ENCODE measurements at places on chromosomes 3 and 15.

GRCh38 chr3:55858302-55858701 lies 371.2 kb upstream of the WNT5A start:
- no peak for DNase-seq

DNA sequence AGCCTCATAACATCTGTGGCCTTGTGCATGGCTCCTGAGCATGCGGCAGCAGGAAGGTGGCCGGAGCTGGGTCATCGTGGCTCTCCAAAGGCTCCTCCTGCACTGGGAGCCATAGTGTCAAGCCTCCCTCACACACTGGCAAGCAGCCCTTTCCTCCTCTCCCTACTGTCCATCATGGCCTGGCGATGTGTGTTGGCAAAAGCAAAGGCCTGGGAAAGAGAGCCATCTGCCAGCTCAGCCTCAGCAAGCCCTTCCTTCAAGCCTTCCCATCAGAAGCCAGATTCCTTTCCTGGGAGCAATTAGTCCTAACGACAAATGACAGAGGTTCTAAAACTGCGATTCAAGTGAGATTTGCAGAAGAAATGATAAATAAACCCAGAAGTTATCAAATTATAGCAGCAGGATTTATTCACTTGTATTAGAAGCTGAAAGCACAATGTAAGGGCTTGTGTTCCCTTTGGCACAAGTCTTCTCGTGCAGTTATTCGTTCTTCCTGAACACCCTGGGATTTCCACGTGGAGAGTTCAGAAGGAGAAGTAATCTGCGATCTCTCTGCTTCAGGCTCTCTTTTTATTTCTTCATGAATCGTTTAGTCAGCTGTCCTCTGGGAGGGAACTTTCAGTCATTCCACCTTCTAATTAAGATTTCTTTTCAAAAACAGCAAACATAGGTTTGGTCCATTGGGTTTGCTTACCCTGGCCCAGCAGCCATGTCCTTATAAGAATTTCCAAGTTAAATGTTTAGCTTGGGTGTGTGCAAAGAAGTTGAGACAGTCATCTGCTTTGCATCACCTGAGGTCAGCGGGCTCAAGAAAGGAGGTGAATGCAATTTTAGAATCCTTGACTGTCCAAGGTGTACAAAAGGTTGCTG lies 110.3 kb upstream of the TMC3 start:
- no peak for DNase-seq

GRCh38 chr15:68192804-68193486 lies 12.2 kb downstream of the CALML4 start:
- DNase-seq: no peak

GRCh38 chr3:195064300-195064931 lies 206.5 kb downstream of the XXYLT1 start:
- DNase-seq: no peak

GRCh38 chr15:99096894-99097426 lies 7.9 kb upstream of the SYNM start:
- no peak for DNase-seq

DNA sequence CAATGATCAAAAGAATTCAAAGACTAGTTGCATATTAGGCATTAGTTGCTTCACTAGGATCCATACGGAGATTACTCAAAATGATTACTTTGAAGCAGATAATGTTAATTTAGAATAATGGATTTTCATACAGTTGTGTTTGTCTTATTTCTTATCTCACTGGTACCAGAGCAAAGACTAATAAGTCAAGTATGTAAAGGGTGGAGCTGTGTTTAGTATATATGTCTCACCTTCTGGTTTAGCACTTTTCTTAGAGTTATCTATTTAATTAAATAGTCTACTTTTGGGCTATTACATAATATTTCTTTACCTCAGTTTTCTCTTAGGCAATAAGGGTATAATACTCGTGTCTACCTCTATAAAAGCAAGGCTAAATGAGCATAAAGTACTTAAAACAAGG lies 18.8 kb downstream of the TMEM207 start:
- DNase-seq: no peak

DNA sequence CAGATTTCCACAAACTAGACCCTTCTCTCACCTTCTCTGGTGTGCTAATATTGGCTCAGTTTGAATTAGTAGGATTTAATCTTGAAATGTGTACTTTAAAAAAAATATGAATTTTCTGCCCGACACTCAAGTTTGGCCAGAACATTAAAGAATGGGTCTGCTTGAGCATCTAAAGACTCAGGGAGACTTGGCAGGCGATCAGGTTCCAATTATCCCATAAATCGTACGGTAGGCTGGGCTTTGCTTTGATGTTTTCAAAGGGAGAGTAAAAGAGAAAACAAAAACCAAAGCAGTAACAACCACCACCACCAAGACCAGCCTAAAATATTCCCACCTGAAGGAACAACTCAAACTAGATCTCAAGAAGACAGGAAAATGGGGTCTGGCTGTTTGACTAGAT lies 230.8 kb downstream of the EBLN2 start:
- DNase-seq: no peak

DNA sequence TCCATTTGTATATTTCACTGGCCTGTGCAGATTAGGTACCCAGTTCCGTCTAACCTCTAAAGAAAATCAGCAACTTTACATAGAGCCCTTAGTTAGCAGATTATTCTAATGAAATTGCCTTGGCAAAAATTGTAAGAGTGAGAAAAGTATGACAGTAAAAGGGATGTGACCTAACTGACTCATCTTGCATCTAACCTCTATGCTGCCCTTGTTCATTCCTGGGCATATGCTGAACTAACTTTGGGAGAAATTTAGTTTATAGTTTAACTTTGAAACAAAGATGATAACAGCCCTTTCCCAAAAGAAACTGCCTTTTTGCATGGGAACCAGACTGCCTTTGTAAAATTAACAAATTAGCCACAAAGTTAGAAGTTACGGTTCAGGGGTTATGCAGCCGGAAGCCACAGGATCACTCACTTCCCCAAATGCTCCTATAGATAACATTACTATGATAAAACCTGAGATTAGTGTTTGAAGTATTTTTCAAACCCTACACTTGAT lies 839.8 kb upstream of the ALCAM start:
- DNase-seq: no peak

GRCh38 chr3:58996730-58997129 lies 53.1 kb downstream of the CFAP20DC start:
- no peak for DNase-seq

DNA sequence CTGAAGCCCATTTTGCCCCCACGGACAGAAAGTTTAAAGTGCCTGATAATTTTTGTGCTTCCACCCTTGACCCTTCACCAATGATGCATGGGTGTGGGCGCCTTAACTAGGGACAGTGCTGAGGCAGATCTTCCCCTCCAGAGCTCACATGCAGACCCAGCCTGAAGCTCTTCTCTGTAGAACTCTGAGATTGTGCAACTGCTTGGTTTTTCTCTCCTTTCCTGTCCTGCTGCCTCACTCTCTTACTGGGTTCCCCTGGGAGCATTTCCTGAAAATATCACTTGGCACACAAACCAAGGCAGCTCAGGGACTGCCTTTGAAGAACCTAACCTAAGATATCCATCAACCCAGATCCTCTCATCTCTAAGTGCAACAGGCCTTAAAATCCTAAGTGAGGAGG lies 220.3 kb upstream of the STT3B start:
- no peak for DNase-seq

GRCh38 chr15:55588815-55589115 lies 620 bp upstream of the PYGO1 start:
- no peak for DNase-seq

DNA sequence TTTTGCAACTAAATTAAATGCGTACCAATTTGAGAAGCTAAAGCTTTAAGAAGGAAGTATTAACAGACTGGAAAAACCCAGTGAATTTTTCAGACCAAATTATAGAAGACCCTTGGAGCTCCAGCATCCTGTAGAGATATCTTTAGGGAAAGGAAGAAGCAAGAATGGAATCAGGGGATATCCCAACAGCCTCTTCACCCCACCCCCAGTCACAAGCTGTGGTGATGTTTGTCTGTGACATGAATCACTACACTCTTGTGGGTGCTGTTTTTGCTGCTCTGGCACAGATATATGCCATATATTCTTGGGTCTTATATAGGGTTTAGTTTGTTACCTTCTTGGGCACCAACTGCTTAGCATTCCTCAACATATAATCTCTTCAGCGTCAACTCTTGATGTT lies 78.5 kb upstream of the BCL6 start:
- DNase-seq: no peak

DNA sequence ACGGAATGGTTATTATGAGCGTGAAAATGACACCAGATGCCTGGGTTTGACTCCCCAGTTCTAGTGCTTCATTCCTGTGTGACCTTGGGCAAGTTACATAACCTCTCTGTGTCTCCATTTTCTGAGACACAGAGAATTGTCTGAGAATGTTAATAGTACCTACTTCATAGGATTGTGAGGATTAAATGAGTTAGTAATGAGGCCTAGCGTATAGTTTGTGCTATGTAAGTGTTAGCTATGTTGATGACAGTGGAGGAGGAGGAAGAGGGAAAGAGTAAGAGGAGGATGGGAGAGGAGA lies 150.3 kb downstream of the MEGF11 start:
- no peak for DNase-seq

DNA sequence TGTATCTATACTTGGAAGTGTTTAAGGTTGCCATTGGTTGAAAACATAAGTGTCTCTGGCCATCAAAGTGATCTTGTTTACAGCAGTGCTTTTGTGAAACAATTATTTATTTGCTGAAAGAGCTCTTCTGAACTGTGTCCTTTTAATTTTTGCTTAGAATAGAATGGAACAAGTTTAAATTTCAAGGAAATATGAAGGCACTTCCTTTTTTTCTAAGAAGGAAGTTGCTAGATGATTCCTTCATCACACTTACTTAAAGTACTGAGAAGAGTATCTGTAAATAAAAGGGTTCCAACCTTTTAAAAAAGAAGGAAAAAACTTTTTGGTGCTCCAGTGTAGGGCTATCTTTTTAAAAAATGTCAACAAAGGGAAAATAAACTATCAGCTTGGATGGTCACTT lies 19.7 kb downstream of the B3GNT5 start:
- DNase-seq: no peak

- no peak for DNase-seq
Observed at GRCh38 chr3:53862241-53862640, 15.9 kb downstream of the IL17RB start.

- DNase-seq: no peak
Observed at GRCh38 chr3:140242818-140243276, 307.9 kb downstream of the CLSTN2 start.

DNA sequence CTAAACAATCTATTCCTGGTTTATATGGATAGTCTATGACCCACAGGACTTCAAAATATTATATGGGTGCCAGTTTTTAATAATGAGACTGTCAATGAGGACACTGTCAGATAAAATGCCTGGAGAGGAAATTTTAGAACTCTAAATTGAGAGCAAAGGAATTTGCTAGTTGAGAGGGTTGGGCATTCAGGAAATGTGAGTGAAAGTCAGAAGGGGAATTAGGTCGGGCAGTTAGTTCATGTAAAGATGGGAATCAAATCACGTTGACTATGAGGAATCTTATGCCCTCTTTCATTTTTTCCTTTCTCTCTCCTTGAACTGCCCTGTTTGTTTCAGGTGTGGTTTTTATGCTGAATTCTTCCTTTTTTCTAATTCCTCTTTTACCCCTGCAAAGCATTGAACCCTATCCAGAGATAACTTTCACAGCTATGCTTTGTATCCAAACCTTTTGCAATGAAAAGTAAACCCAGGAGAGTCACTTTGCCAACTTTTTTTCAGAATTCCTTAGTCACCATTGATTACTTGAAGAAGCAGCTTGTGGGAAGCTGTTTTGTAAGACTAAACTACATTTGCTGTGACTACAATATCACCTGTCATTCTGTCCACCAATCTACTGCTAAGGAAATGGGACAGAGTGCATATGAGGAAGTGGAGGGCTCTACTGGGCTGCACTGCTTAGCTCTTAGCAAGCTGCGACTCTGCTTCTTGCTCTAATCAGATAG lies 27.8 kb downstream of the CHP1 start:
- DNase-seq: no peak

GRCh38 chr15:91356083-91356482 lies 256.0 kb downstream of the SV2B start:
- DNase-seq: no peak

- no peak for DNase-seq
Observed at GRCh38 chr3:65550137-65550536, 488.6 kb downstream of the MAGI1 start.

- DNase-seq: no peak
Observed at GRCh38 chr3:38133557-38134405, 3.1 kb downstream of the ACAA1 start.

DNA sequence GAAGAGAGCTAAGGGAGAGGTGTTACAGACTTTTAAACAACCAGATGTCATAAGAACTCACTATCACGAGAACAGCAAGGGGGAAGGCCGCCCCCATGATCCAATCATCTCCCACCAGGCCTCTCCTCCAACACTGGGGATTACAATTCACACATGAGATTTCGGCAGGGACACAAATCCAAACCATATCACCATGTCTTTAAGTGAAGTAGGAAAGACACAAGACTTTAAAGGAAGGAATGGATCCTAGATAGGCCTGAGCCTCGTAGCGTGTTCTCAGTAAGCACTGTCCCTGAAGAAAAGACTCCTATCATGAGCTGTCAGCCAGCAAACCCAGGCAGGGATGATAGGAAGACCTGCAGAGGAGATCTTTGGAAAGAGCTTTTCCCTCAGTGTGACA lies 15.1 kb upstream of the RPS27L start:
- DNase-seq: no peak

GRCh38 chr15:83118291-83118827 lies 10.9 kb downstream of the TM6SF1 start:
- no peak for DNase-seq

DNA sequence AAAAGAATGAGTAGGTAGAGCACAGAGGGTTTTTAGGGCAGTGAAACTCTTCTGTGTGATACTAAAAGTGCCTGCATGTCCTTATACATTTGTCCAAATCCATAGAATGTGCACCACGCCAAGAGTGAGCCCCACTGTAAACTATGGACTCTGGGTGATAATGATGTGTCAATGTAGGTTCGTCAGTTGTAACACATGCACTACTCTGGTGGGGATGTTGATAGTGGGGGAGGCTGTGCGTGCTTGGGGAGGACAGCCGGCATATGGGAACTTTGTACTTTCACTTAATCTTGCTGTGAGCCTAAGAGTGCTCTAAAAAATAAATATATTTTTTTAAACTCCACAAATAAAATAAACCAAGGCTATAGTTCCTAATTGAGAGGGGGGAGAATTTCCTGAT lies 319.2 kb downstream of the SHQ1 start:
- DNase-seq: no peak

GRCh38 chr3:195443391-195443989 lies 670 bp upstream of the ACAP2 start:
- no peak for DNase-seq

GRCh38 chr3:129204473-129204872 lies 20.8 kb upstream of the CNBP start:
- DNase-seq: no peak

Data from Right ventricle myocardium superior (tissue), 1 donor.